ENCODE measurements at places on chromosomes 4 and X. TPM values are rescaled to one million over a fixed set of nuclear protein-coding genes. Genes with fewer than 3 reads are reported as not detected.

SGMS2 gene
- 33.0 TPM for total RNA-seq

ABCG2 gene
- 5.0 TPM for total RNA-seq

ZMAT1 gene
- total RNA-seq: 3.7 TPM

TMEM129 gene
- 24.8 TPM for total RNA-seq

USP11 gene
- total RNA-seq: 36.4 TPM

ATOH1 gene
- total RNA-seq: not detected

FATE1 gene
- total RNA-seq: not detected

DMD gene
- total RNA-seq: 12.6 TPM

HAND2 gene
- not detected for total RNA-seq

NALF2 gene
- total RNA-seq: not detected

CDKL2 gene
- 0.55 TPM for total RNA-seq

TLR1 gene
- 2.7 TPM for total RNA-seq

ZNF732 gene
- total RNA-seq: 3.1 TPM

PCDH18 gene
- total RNA-seq: 1.5 TPM

MTNR1A gene
- total RNA-seq: not detected

CT47B1 gene
- not detected for total RNA-seq

ARMCX4 gene
- total RNA-seq: 17.6 TPM

CT45A10 gene
- not detected for total RNA-seq

ADH4 gene
- total RNA-seq: not detected

SEL1L3 gene
- 91.1 TPM for total RNA-seq

KIF4A gene
- 41.3 TPM for total RNA-seq

MTMR8 gene
- 1.1 TPM for total RNA-seq

RASGEF1B gene
- total RNA-seq: not detected

REELD1 gene
- total RNA-seq: not detected

SLITRK4 gene
- total RNA-seq: 0.77 TPM

UGT2A1 gene
- not detected for total RNA-seq

IL2 gene
- not detected for total RNA-seq

OTUD6A gene
- total RNA-seq: not detected

AMTN gene
- total RNA-seq: not detected

DLG3 gene
- 2.4 TPM for total RNA-seq

USP17L15 gene
- not detected for total RNA-seq

CT47C1 gene
- not detected for total RNA-seq

NAP1L2 gene
- 1.0 TPM for total RNA-seq

RAB9B gene
- total RNA-seq: 0.55 TPM

CFP gene
- total RNA-seq: 1.9 TPM

SATL1 gene
- total RNA-seq: not detected

CT55 gene
- total RNA-seq: not detected

CCDC158 gene
- total RNA-seq: not detected

NXF2 gene
- total RNA-seq: not detected

PARM1 gene
- total RNA-seq: not detected

INPP4B gene
- 2.8 TPM for total RNA-seq

USP17L30 gene
- total RNA-seq: not detected

BBS7 gene
- total RNA-seq: 20.0 TPM

CACNA1F gene
- total RNA-seq: not detected

PCSK1N gene
- total RNA-seq: not detected

FGFBP2 gene
- total RNA-seq: not detected

SMIM31 gene
- total RNA-seq: not detected

All from endothelial cell of umbilical vein (primary cell).